Stimulated activated CD8-positive, alpha-beta memory T cell treated with anti-CD3 and anti-CD28 coated beads, Interleukin-7, amount 100 ng/mL, for 24 hours (primary cell): ENCODE measurements at places on chromosomes 3 and 15.

DNA sequence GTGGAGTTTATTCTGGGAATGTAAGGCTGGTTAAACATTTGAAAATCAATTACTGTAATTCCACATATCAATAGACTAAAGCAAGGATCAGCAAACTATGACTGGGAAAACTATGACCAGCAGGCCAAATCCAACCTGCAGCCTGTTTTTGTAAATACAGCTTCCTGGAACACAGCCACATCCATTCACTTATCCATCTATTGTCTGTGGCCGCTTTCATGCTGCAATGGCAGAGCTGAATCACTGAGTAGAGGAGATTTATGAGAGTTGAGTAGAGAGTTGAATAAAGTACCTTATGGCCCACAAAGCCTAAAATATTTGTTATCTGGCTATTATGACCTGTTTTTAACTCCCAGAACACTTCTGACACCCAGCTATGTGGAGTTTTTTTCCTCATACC, 12.2 kb downstream of the MYLK start:
- no peak for DNase-seq

DNA sequence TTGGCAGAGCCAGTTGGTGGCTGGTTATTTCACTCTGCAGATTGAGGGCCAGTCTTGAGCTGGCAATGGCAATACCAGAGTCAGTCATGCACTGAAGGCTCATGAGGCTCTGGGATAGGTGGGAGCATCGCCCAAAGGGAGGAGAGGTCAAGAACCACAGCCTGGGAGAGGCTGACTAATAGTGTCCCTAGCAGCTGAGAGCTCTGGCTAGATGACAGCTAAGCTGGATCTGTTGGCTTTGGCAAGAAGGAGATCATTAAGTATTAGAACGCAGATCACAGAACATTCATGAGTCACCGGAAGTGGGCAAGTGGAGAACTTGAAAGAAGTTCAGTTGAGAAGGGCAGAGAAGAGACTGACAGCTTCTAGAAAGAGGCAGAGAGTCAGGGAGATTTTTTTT, 521.1 kb downstream of the NR2F2 start:
- no peak for DNase-seq

GRCh38 chr3:118187221-118187620, 847.4 kb downstream of the IGSF11 start:
- DNase-seq: no peak

DNA sequence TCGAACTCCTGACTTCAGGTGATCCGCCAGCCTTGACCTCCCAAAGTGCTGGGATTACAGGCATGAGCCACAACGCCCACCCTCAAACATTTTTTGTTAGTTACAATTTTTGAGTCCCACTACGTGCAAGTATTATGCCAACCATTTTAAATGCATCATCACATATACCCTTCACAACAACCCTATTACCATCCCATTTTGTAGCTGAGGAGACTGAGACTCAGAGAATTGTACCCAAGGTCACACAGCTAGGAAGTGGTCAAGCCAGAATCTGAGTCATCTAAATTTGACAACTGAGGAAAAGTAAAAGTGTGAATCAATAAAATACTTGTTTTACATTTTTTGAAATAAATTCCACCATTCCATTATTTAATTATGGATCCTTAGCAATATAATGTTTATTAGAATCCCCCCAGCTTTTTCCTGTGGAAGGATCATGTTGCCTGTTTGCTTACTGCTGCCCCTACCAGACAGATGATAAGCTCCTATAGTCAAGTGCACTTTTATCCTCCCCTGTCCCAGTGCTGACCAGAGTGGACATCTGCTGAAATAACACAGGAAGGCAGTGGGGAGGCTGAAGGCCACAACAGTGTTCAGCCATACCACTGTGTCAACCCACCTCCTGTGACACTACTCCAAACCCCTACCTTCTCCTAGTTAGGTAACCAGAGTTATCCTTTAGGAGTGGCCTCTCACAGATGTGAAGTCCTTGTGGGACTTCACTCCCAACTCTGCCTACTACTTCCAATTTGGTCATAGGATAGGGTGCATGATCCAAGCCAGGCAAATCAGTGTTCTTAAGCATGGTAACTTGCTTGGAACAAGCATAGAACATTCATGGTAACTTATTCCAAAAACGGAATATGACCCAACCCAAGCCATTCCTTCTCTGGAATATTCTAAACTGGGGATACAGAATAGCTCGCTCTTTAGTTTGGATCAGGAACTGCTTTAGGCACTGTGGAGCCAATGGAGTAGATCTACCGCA, 28.1 kb downstream of the PRKAR2A start:
- DNase-seq: no peak

DNA sequence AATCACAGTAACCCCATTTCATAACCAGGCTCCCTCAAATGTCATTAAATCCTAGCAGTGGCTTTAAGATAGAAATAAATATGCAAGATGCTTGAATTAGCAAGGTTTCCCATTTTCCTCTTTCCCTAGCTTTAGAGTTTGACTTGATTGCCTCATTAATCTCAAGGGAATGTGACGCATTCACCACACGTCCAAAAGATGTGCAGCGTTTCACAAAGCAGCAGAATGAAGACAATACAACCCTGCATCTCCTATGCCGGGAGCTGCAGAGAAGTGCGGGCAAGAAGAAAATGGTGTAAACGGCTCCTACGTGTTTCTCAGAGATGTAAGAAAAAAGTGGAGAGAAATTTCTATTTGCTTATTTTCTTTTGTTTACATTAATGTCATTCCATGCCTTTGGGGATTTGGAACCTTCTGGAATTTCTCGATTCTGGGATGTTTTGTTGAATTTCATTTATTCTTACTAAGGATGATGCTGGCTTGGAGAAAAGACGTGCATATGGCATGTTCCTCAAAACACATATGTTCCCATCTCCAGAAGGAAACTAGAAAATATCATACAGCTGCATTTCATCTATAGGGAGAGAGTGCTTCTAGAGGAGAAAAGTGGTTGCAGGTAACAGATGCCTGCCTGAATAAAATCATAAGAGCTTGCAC, 27.8 kb upstream of the FRMD4B start:
- DNase-seq: no peak

- DNase-seq: no peak
Measured at GRCh38 chr3:166607933-166608521, 770.8 kb upstream of the BCHE start.

- DNase-seq: no peak
Measured at GRCh38 chr15:65377976-65378366, at the start of gene IGDCC3. IGDCC3 (minus strand) TSS chr15:65378002; CDS start chr15:65377788, 214 bp downstream.
